Fibroblast of mammary gland (primary cell): ENCODE measurements at places on chromosomes 1 and 21.

- peak; percentile 60 for DNase-seq
These were observed 141.8 kb downstream of the TTLL7 start for GRCh38 chr1:83857103-83857502.

- DNase-seq, result no peak
These were observed 252.0 kb downstream of the RRAGC start for GRCh38 chr1:38607526-38607925.

DNA sequence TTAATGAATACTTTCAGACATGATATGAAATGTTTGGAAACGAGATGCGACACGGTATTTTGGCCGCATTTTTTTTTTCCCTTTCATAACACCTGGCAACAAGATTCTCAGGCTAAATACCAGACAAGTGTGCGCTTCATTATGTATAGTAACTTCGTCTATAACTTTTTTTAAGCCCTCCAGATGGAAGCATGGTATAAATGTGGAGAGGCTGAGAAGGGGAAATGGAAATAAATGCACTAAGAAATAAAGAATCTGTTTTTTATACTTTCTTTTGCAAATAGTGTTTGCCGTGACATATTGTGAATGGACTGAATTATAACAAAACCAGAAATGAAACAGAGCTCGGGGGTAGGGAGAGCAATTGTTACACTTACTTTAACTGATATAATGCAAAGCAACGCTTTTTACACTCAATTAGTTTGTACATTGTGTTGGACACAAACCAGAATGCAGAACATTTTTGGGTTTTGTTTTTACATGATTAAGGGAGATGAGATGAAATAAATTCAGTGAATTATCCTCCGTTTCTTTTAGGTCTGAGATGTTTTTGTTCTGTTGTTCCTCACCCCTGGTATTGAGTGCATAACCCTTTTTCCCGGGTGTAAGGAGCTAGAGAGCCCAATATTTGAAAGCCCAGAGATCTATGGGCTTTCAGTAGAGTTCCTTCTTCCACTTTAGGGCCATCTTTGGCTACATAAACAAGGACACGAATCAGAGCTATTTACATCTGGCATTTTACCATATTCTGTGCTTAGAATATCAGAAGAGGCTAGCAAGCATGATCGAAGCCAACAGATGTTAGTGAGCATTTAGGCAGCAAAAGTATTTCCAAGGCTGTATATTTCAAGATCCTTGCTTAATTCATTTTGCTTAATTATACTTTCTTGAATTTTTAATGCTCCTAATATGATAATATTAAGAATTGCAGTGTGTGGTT, 478.0 kb downstream of the CAMTA1 start:
- no peak for DNase-seq

- DNase-seq, result peak; percentile 43
These were observed 56.9 kb downstream of the MIER1 start for GRCh38 chr1:66981679-66982078.

DNA sequence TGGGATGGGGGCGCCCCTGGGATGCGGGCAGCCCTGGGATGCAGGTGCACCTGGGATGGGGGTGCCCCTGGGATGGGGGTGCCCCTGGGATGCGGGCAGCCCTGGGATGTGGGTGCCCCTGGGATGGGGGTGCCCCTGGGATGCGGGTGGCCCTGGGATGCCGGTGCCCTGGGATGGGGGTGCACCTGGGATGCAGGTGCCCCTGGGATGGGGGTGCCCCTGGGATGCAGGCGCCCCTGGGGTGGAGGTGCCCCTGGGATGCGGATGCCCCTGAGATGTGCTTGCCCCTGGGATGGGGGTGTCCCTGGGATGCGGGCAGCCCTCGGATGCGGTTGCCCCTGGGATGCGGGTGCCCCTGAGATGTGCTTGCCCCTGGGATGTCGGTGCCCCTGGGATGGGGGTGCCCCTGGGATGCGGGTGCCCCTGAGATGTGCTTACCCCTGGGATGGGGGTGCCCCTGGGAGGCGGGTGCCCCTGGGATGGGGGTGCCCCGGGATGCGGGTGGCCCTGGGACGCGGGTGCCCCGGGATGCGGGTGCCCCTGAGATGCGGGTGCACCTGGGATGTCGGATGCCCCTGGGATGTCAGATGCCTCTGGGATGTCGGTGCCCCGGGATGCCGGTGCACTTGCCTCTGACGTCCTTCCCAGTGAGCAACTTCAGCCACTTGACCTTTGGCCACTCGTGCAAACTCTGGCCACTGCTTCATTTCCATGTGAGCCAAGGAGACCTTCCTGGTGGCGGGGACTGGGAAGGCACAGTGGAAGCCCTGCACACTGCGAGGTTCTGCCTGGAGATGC, 37.3 kb upstream of the SLC19A1 start:
- DNase-seq, result no peak

DNA sequence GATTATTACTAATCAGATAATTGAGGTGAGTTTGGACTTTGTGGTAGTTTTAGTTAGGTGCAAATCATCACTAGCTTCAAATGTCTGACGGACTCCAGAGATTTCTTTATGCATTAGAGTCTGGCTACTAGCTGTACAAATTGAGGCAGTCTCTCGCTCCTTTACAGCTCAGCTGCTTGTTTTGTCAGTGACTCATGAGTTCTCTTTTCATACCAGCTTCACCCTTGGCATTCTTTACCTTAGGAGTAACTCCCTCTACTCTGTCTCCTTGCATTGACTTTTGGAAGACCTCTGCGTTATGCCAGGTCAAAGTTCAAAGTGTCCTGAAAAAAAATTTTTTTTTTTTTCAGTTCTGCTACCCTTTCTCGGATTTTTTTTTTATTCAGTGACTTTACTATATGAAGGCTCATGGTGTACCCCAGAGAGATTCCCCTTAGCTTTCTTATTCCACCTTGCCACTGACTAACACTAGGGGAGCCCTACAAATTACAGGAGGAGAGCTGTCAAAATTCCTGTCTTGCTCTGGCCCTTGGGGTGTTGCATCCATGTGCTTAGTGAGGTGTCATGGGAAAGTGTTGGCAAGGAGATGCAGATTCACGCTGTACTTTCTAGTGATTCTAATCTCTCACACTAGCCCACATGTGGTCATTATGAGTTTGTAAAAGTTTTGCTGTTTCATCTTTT, 576.6 kb downstream of the ADGRL2 start:
- DNase-seq, result no peak

- no peak for DNase-seq
These were observed 345.6 kb upstream of the AJAP1 start for GRCh38 chr1:4308806-4309205.
